ENCODE measurements at places on chromosomes 2 and 18.

DNA sequence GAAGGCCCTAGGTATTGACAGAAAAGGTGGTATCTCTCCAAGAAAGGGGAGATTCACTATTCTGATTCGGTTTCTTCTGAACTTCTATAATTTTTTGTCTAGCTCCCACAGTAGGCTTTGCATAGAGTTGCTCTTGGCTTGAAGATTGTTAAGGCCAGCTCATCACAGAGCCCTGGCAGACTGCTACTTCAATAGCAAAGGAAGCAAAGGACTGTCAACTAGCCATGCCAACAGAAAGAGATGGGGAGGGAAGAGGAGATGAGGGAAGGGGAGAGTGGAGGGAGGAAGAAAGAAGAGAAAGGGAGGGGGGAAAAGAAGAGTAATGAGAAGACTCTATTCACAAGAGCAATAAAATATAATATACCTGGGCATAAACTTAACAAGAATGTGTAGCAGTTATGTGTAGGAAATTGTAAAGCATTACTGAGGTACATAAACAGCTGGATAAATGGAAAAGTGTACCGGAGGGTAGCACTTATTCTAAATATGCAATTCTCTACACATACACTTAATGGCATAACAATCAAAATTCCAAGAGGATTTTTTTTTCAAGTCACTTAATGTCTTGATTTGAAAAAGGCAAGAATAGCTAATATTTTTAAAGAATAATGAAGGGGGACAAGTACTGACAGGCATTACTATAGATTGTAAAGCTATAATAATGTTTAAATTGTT, 102.5 kb downstream of the LOXHD1 start:
- DNase-seq, result no peak

- no peak for DNase-seq
Measured at GRCh38 chr2:232545511-232546375, 4.6 kb downstream of the TIGD1 start.

GRCh38 chr2:187169864-187170263, 278.2 kb downstream of the CALCRL start:
- no peak for DNase-seq

GRCh38 chr2:47862949-47863348, 43.3 kb downstream of the FBXO11 start:
- no peak for DNase-seq

- DNase-seq, result no peak
Measured at GRCh38 chr2:190065839-190066238, 3.3 kb upstream of the MSTN start.

GRCh38 chr2:66343259-66343658, 91.7 kb upstream of the MEIS1 start:
- DNase-seq, result no peak

GRCh38 chr2:173762221-173762620, 203.0 kb downstream of the SP3 start:
- peak; percentile 55 for DNase-seq

GRCh38 chr2:25409468-25409867, 67.7 kb upstream of the DNMT3A start:
- no peak for DNase-seq

DNA sequence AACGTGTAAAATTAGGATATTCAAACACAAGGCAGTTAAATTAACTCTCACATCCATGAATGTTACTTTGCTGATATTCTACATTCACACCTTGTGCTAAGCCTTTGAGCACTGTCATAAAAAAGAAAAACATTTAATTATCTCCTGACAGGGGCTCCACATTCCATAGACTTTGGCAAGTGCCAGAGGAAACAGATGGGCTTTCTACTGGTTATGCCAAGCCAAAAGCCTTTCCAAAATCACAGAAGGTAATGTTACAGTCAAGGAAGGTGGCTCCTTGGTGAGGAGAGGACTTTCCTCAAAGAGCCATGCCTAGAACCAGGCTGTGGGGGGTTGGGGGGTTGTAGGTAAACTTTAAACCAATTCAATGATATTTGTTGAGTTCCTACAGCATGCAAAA, 12.4 kb downstream of the MYO5B start:
- no peak for DNase-seq

DNA sequence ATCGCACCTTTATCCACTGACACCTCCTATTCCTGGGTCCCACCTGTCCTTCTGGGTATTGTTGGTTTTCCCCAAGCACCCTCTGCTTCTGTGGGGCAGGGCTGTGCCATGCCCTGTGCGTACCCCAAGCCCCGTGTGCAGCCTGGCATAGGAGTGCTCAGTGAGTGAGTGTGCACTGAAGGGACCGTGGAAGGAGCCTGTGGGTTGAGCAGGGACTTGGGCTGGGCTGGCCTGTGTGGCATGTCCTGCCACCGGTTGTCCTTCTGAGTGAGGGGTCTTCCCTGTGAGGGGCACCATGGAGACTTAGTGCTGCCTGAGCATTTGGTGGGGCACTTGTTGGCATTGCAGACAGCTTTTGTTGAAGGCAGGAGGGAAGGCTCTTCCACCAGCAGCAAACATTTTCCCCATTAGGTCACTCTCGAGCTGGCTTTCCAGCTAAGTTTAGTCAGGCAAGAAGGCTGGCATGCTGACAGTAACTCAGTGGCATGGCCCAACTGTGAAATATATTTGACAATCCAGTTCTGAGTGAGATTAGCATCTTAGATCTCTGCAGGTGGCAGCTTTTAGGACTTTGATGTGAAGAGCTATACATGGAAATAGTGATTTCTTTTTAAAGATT, 64.7 kb downstream of the LPIN1 start:
- no peak for DNase-seq

GRCh38 chr2:230955163-230955737, 30.2 kb upstream of the GPR55 start:
- no peak for DNase-seq

- peak; percentile 84 for DNase-seq
Measured at GRCh38 chr2:74025971-74026612, 41.4 kb downstream of the TET3 start.

GRCh38 chr2:40716879-40717278, 265.0 kb upstream of the SLC8A1 start:
- DNase-seq, result no peak

DNA sequence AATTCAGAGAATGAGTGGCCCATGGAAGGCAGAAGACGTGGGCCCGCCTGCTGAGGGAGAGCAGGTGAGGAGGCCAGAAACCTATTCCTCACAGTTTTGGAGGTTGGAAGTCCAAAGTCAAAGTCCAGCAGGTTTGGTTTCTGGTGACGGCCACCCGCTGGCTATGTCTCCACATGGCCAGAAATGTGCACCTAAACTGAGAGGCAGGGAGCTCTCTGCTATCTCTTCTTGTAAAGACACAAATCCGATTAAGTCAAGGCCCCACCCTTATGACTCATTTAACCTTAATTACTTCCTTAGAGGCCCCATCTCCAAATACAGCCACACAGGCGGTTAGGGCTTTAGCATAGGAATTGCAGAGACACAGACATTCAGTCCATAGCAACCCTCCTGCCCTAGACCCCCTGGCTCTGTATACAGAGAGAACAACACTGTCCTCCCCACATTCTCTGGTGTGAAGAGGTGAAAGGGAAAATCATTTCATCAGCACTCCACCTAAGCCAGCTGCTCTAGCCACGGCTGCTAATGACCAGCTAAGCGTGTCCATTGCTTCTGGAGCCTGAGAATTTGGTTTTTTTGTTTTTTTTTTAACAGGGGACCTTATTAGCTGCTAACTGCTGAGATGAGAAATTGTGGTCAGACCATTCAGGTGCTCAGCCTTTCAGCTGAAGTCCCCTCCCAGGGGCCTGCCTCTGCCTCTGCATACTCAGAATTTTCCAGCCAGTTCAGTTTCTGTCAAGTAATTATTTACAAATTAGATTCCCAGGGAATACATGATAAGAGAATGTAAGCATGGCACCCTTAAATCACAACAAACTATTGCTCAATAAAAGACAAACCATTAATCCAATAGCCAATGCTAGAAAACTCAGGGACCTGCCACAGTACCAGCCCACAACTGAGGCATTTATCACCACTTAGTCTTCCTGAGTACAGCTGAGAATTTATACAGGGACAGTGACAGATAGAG, 368.7 kb upstream of the ID2 start:
- peak; percentile 85 for DNase-seq

- DNase-seq, result peak; percentile 31
Measured at GRCh38 chr18:33201509-33201926, 239.0 kb downstream of the CCDC178 start.

Data from hematopoietic multipotent progenitor cell treated with erythropoietin and hydrocortisone succinate and interleukin-3 and kit ligand, for 6 days (in vitro differentiated cells).